ENCODE measurements at places on chromosomes 11 and 22.

DNA sequence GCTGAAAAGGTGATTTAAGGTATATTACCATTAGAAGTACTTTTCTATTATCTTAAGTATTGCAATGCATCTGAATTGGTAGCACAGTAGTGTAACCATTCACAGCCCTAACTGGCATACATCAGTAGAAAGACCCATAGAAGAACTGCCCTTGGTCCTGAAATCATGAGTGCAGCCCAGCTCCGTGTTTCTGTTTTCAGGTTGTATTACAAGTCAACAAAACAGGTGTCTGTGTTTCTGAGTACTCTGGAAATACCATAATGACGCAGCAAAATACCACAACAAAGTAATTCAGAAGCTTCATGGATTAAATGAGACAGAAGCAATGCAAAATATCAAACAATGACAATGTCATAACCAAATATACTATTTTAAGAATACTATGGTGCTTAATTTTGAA lies 226.3 kb downstream of the OPCML start:
- DNase-seq = no peak

- DNase-seq = no peak
Observed at GRCh38 chr11:20315800-20316199, 47.7 kb upstream of the HTATIP2 start.

GRCh38 chr11:82673631-82674030 lies 60.0 kb downstream of the FAM181B start:
- no peak for DNase-seq

DNA sequence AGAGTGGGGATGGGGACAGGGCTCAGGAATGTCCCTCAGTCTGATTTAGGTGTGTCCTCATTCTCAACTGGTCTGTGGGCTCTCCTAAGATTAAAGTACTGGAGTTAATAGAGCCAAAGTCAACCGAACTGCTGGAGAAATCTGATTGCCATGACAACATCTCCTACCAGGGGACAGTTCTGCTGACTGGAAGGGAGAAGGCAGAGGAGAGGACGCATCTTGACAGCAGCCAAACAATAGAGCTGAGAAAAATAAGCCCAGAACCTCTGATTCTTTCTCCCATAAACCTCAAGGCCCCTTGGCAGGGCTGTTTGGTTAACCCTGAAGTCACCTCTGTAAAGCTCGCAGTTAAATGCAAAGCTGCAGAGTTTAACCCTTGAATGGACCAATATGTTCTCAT lies 2.8 kb downstream of the KCTD14 start:
- no peak for DNase-seq

DNA sequence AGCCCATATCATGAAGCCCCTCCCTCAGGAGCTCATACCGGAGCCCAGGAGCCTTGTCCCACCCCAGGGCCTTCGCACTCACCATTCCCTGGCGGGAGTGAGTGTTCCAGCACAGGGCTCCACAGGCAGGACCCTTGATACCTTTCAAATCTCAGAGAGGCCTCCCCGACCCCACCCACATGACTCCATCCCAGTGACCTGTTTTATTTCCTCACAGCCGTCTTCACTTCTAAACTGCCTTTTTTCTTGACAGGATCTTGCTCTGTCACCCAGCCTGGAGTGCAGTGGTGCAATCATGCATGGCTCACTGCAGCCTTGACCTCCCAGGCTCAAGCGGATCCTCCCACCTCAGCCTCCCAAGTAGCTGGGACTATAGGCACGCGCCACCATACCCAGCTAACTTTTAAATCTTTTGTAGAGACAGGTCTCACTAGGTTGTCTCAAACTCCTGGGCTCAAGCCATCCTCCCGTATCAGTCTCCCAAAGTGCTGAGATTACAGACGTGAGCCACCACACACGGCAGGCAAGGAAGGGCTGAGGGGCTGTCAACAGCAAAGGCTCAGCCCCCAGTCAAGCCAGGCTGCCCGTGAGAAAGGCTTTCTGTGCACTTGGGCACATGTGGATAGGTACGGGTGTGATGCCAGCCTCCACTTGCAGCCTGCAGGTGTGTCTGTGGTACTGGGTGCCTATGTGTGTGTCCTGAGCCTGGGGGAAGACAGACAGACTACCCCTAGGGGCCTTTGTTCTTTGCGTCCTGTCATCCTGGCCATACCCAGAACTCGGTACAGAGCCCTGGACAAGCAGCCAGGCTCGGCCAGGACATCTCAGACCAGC lies 9.3 kb downstream of the RPL3 start:
- no peak for DNase-seq

DNA sequence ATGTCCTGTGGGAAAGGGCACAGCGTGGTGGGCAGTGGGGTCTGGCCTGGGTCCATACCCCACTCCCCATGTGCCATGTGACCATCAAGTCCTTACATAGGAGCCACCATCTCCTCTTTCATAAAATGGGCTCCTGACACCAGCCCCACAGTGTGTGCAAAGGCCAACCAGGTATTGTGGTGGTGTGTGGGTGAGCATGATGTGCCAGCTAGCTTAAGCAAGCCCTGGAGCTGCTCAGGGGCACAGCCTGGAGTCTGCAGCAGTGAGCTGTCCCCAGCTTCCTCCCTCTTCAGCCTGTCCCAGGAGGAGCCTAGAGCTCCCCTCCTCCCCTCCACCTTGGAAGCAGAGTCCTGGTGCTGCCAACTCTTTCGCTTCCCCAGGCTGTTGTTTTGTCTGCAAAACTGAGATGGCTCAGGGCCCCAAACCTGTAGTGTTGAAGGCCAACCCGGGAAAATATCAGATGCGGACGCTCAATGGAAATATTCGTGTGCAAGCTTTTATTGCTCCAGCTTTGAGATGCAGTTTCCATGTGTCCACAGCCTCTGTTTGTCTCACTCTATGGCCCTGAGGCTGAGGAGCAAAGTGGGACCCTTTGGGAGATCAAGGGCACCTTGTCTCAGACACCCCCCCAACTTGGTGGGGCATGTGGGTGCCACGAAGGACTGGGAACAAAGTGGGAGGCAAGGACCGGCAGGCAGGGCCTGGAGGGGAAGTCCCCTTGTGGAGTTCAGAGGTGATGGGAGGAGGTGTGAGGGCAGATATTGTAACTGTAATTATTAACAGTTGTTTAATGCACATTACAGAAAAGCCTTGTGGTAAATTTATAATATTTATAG lies 92.6 kb downstream of the CTTN start:
- DNase-seq = no peak

- no peak for DNase-seq
Observed at GRCh38 chr11:123753110-123753509, 1.2 kb downstream of the OR6X1 start.

- no peak for DNase-seq
Observed at GRCh38 chr11:120031612-120032600, 106.0 kb downstream of the TRIM29 start.

DNA sequence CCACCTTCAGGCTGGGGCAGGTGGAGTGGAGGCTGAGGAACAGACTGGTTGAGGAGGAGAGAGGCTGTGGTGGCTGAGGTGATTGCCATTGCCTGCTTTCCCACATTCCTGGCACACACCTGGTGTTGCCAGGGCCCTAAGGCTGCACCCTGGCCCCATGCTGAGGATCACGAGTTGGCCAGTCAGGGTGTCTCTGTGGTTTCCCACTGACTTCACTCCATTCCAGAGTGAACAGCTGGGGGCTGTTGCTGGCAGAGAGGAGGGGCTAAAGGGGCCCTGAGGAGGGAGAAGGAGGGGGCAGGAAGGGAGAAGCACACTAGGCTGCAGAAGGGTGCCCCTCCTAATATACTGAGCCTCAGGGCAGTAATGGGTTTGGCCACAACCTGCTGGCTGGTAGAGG lies 1.8 kb downstream of the TMEM86A start:
- DNase-seq = no peak

DNA sequence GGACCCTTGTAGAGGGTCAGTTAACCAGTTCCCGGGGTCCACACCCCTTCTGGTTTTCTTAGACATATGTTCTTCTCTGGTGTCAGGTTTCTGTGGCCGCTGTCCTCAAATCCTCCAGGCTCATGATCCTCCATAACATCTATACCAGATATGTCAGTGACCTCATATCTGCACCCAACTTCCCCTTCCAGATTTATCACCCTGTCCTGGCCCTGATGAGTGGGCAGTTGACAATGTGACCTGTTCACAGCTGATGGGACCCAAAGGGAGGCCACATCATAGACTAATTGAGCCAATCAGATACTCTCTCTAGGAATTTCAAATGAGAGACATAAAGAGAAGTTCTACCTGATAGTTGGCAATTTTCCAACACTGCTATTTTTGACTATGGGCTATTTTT lies 5.1 kb downstream of the DKK3 start:
- no peak for DNase-seq

GRCh38 chr22:46746620-46747019 lies 8.6 kb upstream of the CERK start:
- DNase-seq = no peak

DNA sequence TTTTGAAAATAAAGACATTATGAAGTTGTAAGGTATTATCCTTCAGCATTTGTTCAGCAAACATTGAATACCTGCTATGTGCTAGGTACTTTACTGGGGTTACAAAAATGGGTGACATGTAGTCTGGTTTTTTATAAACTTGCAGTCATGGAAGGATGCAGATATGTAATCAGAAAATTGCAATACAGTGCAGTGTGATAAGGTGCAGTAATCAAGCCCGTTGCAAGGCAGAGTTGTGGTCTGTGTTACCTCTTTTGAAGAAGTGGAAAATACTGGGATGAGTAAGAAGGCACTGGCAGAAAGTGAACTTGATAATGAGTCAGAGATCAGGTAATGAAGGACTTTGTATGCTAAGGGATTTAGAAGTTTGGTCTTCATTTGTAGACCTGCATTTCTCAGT lies 8.1 kb downstream of the FBXO7 start:
- no peak for DNase-seq

- DNase-seq = no peak
Observed at GRCh38 chr11:2509481-2510001, 64.7 kb downstream of the KCNQ1 start.

DNA sequence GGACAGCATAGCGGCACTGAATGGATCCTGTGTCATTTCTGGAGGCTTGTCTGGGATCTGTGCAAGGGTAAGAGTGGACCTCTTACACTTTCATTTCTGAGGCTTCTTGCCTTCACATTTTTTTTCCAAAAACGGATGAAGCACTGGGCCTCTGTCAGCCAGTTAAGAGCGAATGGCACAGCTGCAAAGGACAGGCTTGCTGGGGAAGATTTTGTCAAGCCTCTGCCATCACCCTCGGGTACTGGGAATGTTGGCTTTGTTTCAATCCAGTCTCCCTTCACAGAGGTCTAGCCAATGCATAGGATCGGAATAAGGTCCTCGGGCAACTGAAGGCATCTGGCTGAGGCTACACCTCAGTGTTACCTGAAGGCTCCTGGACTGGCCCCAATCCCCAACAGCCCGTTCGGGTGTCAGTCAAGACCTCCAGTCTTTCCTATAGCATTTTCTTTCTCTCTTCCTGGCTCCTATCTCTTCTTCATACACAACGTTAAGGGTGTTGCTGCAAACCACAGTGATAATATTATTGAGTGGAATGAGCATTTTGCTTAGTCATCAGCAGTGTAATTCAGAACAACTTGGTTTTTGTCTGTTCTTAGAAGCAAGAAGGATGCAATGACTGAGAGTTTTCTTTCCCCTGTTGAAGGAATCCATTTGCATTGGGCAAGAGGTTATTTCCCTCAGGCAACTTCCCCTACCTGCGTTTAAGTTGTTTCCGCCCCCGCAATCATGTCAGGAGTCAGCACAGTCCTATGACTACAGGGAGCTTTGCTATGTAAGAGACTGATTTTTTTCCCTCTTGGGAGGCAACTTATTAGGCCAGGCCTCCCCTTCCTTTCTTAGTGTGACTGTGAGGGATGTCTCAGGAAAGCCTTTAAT lies 22.8 kb downstream of the NPAT start:
- DNase-seq = no peak

- peak; percentile 33 for DNase-seq
Observed at GRCh38 chr11:57202281-57202680, 20.5 kb downstream of the LRRC55 start.

DNA sequence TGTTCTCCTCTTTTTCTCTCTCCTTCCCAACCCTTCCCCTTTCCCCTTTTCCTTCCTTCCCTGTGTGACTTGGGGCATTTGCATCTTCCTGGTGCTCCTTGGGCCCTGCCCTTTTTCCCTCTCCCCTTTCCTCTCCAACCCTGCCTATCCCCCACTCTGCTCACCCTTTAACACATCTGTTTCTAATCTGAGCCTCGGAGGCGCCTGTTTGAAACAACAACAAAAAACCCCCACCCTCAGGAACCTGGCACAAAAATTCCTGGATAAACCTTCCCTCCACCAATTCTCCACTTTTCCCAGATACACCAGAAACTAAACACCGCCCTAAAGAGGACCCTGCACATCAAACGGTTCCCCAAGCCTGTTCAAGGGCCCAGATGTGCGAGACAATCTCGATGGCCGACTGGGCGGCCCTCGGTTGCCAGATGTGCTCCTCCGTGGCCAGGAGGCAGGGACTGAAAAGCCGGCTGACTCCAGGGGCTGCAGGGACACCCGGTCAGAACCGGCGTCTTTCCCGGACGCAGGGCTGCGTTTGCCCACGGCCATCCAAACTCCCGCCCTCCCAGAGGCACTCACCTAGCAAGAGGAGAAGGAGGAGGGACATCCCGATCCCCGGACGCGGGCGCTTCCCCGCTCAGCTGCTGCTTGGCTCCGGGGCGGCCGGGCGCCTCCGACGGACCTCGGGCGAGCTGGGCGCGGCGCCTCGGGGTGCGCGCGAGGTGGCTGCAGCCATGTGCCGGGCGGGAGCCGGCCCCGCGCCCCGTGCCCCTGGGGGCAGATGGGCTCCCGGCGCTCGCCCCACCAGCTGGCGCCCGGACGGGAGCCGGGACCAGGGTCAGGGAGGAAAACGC lies 486 bp downstream of the CLMP start:
- DNase-seq = peak; percentile 62

DNA sequence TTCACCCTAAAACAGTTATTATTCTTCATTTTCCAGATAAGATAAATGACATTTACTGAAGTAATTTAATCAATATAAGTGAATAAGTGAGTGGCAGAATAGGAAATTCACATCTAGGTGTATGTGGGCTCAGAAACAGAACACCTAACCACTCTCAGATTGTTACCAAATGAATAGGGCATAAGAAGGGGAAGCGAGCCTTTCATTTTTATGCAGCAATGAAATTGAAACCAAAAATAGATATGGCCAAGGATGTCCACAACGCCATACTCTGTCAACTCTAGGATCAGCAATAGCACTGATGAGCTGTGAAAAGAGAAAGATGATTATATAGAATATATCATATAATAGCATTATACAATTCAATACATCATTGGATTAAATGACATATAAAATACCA lies 398.1 kb upstream of the API5 start:
- DNase-seq = no peak

DNA sequence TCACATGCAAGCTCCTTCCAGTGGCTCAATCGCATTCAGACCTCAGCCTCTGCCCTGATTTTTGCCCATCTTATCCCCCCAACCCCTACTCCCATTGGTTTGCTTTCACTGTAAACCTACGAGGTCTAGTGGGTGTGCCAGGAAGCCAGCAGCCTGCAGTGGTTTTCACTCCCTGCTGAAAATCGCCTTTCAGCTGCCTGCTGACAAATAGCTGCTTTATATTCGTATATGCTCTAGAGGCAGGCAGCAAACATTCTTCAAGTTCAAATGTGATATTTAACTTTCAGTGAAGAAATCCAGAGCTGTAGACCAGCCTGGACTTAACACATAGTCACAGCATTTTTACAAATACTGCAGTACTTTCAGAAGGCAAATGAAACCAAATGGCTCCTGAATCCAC lies 92.8 kb upstream of the APOA1 start:
- peak; percentile 75 for DNase-seq

GRCh38 chr11:16942342-16942741 lies 71.9 kb downstream of the PLEKHA7 start:
- no peak for DNase-seq
